ENCODE measurements at places on chromosomes 5 and 9. TPM values are rescaled to one million over a fixed set of nuclear protein-coding genes. Genes with fewer than 3 reads are reported as not detected.

GRCh38 chr9:88011005-88011766 lies 36.9 kb upstream of the CDK20 start:
- DNase-seq, result no peak
- no peak overlapping the region for H3K27ac ChIP-seq
- H3K36me3 ChIP-seq, result no peaks in the 10 kb centered on the region
- no peaks in the 10 kb centered on the region for H3K4me1 ChIP-seq
- H3K4me3 ChIP-seq, result no peak overlapping the region

DNA sequence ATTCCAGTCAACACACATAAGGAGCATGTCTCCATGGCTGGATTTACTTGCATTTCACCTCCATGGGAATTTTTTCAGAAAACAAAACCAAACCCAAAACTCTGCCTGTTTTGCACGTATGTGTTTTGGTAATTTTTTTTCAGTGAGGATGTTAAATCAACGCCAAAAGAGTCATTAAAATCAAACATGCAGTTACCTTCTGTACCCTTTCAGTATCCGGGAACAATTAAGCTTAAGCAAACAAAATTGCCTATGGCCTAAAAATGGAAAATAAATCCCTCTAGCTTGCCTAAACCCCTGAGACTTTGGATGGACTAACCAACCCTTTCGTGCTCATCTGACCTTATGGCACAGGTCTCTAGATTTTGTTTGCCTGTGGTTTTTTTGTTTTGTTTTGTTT lies 209.2 kb upstream of the KLF4 start:
- H3K4me1 ChIP-seq, result no peaks in the 10 kb centered on the region
- DNase-seq, result no peak
- H3K27ac ChIP-seq, result no peak overlapping the region
- H3K27me3 ChIP-seq, result no peaks in the 10 kb centered on the region
- H3K36me3 ChIP-seq, result no peaks in the 10 kb centered on the region
- H3K4me3 ChIP-seq, result no peak overlapping the region

- no peak for DNase-seq
- no peaks in the 10 kb centered on the region for H3K4me1 ChIP-seq
- no peaks in the 10 kb centered on the region for H3K27me3 ChIP-seq
- H3K4me3 ChIP-seq, result no peak overlapping the region
These were observed 273.2 kb downstream of the ENC1 start for GRCh38 chr5:74367241-74367733.

- no peaks in the 10 kb centered on the region for H3K27me3 ChIP-seq
- H3K4me3 ChIP-seq, result no peak overlapping the region
- no peaks in the 10 kb centered on the region for H3K36me3 ChIP-seq
- DNase-seq, result no peak
These were observed 364.6 kb downstream of the BRINP1 start for GRCh38 chr9:119004618-119004990.

DNA sequence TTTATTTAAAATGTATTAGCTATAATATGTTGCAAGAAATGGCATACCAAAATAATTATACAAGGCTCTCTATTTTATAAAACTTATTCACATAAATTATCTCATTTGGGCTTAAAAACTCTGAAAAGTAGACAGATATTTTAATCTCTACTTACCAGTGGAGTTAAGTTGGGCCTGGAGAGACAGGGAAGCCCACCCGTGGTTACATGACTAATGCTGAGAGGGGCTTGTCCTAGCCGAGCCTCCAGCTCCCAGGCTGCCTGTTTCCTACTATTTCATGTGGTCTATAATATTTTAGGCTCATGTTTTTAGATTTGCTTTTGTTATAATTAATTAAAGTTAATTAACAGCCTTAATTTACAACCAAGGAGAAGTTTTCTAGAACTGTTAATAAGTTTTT lies 20.9 kb upstream of the ASPN start:
- no peak for DNase-seq
- no peaks in the 10 kb centered on the region for H3K36me3 ChIP-seq
- no peak overlapping the region for H3K4me3 ChIP-seq
- H3K27ac ChIP-seq, result no peak overlapping the region
- no peaks in the 10 kb centered on the region for H3K27me3 ChIP-seq

The MYMK gene
- not detected for total RNA-seq

Data from HCT116 (cell line).